CD4-positive, alpha-beta T cell treated with Interleukin-15 for 1 hour (primary cell): ENCODE measurements at places on chromosomes 6 and 20.

GRCh38 chr20:57647933-57648785 lies 27.9 kb upstream of the ZBP1 start:
- DNase-seq, result no peak

GRCh38 chr20:22582964-22583772 lies 1.2 kb downstream of the FOXA2 start:
- DNase-seq, result no peak

GRCh38 chr6:22062807-22063408 lies 233.9 kb downstream of the PRL start:
- peak; percentile 70 for DNase-seq

- no peak for DNase-seq
Observed at GRCh38 chr6:167523426-167523825, 198.5 kb downstream of the TTLL2 start.

- DNase-seq, result no peak
Observed at GRCh38 chr6:75751443-75751842, 2.4 kb downstream of the MYO6 start.

- no peak for DNase-seq
Observed at GRCh38 chr6:157613011-157613522, 210.0 kb upstream of the SNX9 start.

- no peak for DNase-seq
Observed at GRCh38 chr20:25126204-25127029, 44.5 kb upstream of the VSX1 start.

DNA sequence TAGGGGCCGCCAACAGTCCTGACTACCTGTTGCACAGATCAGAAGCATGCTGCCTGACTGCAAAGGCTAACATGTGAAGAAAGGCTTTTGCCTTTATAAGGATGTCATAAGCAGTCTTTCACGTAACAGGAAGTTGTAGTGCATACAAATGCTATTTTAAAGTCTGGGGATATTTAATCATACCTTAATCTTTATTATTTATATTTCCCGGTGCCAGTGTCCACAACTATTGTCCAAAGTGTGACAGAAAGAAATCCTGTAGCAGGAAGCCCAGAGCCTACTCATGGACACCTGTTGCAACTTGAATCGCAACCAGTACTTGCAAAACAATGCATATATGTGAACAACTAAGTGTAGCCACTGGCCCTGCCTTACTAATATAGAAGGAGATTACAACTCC lies 235.8 kb downstream of the ALDH8A1 start:
- no peak for DNase-seq
